ENCODE measurements at places on chromosomes 3 and 15.

GRCh38 chr3:191328962-191329653 lies at the start of gene CCDC50:
Gene CCDC50, plus strand, starts transcription at chr3:191329394. Its CDS starts 281 bp downstream, at chr3:191329675.
- peak within 1 kb of the TSS; percentile 64 for H3K4me3 ChIP-seq
- H3K27me3 ChIP-seq: peaks cover 14% of the 10 kb centered on the region
- no peaks in the 10 kb centered on the region for H3K36me3 ChIP-seq
- 0 out of 2 replicates have a peak within 1 kb of the TSS, but pooled peaks have one; percentile 48 for H3K27ac ChIP-seq

- H3K27me3 ChIP-seq: no peaks in the 10 kb centered on the region
- no peak overlapping the region for H3K4me3 ChIP-seq
- H3K36me3 ChIP-seq: no peaks in the 10 kb centered on the region
- H3K4me1 ChIP-seq: no peaks in the 10 kb centered on the region
Measured at GRCh38 chr3:189365609-189366564, 194.1 kb downstream of the TPRG1 start.

DNA sequence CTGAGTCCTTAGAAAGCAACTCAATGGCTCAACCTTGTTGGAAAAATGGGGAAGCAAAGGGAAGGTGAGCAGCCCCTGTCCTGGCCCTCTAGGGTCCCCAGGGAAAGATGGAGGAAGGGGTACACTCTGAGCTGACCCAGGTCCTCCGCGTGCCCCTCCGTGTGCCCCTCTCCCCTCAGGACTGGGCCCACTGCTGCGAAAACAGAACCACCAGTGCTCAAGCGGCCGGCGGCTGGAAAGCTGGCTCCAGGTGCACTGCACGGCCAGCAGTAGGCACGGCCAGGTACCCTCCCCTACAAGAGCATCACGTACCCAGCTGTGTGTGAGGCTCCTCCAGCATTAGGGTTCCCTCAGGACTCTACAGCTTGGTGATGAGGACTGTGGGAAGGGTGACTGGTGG lies 26.3 kb downstream of the RAB43 start:
- H3K27ac ChIP-seq: no peak overlapping the region
- H3K36me3 ChIP-seq: no peaks in the 10 kb centered on the region
- no peaks in the 10 kb centered on the region for H3K4me1 ChIP-seq
- no peak overlapping the region for H3K4me3 ChIP-seq
- DNase-seq: no peak
- no peaks in the 10 kb centered on the region for H3K27me3 ChIP-seq

GRCh38 chr3:105639131-105639530 lies 229.7 kb downstream of the CBLB start:
- H3K27me3 ChIP-seq: no peaks in the 10 kb centered on the region
- no peaks in the 10 kb centered on the region for H3K4me1 ChIP-seq
- DNase-seq: no peak
- no peaks in the 10 kb centered on the region for H3K36me3 ChIP-seq

DNA sequence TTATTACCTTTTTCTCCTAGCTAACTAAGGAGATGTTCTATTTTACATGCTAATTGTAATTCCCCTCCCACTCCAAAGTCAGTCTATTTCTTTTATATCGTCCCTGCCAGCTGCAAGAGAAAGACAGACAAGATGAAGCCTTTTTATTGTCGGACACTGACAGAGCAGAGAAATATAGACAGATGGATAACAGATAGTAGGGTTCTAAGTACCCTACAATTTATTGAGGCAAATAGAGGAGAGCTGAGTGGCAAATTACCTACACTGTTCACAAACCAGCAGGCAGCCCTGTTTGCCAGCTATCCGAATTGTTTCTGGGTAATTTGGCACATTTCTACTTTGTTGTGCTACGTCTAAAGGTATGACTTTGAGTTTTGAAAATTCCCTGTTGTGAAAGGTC lies 392.3 kb upstream of the ZNF717 start:
- H3K4me1 ChIP-seq: no peaks in the 10 kb centered on the region
- H3K4me3 ChIP-seq: no peak overlapping the region
- no peak for DNase-seq
- no peaks in the 10 kb centered on the region for H3K27me3 ChIP-seq
- no peak overlapping the region for H3K27ac ChIP-seq

DNA sequence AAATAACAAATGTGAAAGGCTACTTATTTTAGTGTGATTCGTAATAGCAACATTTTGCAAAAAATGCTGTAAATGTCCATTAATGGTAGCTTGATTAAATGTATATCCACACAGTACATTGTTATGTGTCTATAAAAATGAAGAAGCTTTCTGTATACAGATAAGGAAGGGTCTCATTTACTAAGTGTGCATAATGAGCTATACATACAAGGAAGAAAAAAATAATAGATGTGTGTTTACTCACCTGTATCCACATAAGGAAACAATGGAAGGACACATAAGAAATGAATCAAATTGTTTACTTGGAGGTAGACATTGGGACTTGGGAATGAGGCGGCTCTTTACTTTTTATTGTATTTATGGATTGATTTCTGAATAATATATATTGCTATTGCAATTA lies 34.9 kb downstream of the MED12L start:
- no peaks in the 10 kb centered on the region for H3K27me3 ChIP-seq
- H3K36me3 ChIP-seq: no peaks in the 10 kb centered on the region
- H3K4me3 ChIP-seq: no peak overlapping the region

- no peaks in the 10 kb centered on the region for H3K4me1 ChIP-seq
- H3K27ac ChIP-seq: 0 out of 2 replicates have a peak overlapping the region, but pooled peaks have one; percentile 15
- no peaks in the 10 kb centered on the region for H3K27me3 ChIP-seq
- H3K36me3 ChIP-seq: no peaks in the 10 kb centered on the region
- no peak for DNase-seq
Measured at GRCh38 chr3:177333533-177334520, 136.5 kb upstream of the TBL1XR1 start.

GRCh38 chr3:129046037-129046731 lies 14.4 kb upstream of the GP9 start:
- H3K27me3 ChIP-seq: no peaks in the 10 kb centered on the region
- no peaks in the 10 kb centered on the region for H3K4me1 ChIP-seq
